ENCODE measurements at places on chromosomes 5 and 9.

DNA sequence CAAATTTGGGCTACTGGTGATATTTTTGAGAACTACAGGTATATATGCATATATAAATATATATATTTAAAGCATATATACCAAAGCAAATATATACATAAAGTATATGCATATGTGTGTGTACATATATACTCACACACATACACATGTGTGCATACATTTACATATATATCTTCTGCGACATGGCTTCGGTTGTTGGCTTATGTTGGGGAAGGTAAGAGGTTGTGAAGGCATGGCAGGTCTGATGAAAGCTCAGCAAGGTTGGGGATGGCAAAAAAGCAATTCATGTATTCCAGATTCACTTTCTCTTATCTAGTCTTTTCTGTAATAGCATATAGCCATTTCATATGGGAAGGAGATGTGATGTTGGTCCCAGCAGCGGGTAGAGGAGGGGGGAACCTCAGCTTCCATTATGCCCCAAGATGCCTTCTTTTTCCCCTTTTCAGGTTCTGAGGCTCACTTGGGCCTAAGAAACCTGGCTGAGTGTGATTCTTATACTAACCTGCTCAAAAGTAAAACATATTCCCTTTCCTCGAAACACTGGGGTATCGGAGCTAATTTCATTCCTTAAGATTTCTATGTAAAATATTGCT, 201.7 kb downstream of the MEF2C start:
- no peak for DNase-seq

GRCh38 chr5:133232011-133232410, 180.2 kb downstream of the HSPA4 start:
- no peak for DNase-seq

DNA sequence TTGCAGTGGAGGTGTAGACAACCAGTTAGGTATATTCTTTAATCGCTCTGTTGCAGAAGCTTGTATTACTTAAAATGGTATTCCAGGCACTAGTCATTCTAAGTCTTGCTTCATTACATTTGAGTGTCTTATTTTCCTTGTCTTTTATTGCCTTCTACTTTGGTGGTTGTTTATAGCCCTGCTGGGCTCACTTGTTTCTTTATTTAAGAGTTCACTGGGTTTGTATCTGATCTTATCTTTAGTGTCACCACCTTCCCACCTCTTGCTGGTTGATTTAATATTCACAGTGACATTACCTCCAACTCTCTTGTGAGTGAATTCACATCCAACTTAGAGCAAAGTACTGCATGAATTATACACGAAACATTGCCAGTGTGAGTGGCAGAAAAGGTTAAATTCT, 83.6 kb upstream of the BNC2 start:
- no peak for DNase-seq

GRCh38 chr9:16135968-16136367, 583.1 kb downstream of the CCDC171 start:
- DNase-seq, result no peak

- DNase-seq, result no peak
Observed at GRCh38 chr9:87711857-87712800, 13.8 kb upstream of the CTSL start.
